ENCODE measurements at places on chromosomes 2 and 18.

DNA sequence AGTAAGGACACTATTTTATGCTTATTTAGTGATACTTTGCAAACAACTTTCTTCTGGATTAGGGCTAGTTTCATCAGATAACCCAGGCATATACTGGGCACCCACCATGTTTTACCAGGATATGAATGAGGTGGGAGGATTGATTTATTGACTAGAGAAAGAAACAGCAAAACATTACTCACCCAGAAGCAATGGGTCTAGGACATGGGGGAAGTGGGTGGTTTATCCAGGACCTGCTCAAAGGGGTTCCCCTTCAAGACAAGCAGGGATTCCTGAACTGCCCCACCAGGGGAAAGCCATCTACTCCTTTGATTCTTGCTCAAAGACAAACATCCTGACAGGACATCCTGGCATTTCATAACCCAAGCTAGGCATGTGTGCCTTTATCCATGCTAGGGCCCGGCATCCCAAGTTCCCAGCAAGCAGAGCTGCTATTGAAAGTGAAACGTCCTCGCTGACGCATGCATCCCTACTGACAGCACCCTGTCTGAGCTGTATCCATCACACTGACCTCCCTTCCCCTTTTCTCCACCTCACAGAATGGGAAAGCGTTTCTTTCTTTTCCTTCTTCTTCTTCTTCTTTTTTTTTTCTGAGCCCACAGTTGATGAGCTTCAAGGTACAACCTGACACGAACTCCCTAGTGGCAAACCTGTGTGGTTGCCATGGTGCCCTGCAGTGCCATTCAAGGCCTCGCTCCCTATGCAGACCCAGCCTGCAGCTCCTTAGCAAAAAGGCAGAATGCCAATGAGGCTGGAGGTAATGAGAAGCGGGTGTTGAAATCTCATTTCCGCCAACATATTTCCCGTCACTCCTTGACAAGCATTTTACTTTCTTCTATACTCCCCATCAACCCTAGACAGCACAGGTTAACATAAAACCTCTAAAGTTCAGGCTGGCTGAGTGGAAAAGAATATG is 70.5 kb downstream of the CLHC1 start:
- peak; percentile 82 for DNase-seq

DNA sequence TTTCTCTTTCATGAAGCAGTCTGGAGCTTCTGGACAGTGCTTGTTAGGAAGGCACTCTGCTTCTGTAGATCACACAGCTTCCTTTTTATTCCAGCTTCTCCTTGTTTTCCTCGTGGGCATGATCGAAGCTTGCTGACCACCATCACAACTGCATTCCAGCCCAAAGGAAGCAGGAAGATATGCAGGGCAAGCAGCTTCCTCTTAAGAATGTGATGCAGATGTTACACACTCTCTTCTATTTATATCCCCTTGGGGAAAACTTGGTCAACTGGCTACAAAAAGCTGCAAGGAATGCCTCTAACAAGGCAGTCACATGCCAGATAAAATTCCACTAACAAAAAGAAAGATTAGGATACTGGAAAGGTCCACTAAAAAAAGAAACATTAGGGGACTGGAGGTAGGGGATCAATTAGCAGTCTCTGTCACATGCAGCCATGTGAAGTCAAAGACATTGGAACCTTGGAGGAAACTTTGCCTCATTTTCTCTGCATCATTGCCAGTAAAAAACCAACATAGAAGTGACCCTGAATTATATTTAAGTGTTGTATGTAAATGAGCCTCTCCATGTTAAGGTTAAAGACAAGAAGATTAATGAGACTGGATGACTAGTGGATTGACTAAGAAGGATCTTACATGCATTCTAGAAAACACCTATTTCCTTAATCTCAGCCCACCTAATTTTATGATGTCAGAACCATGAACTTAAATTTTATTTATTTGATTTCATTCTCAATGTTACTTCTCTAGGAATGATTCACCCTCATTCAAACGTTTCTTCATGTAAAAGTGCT is 98.3 kb downstream of the NAB1 start:
- no peak for DNase-seq

GRCh38 chr2:14910654-14911053 is 278.1 kb downstream of the LRATD1 start:
- DNase-seq = no peak

DNA sequence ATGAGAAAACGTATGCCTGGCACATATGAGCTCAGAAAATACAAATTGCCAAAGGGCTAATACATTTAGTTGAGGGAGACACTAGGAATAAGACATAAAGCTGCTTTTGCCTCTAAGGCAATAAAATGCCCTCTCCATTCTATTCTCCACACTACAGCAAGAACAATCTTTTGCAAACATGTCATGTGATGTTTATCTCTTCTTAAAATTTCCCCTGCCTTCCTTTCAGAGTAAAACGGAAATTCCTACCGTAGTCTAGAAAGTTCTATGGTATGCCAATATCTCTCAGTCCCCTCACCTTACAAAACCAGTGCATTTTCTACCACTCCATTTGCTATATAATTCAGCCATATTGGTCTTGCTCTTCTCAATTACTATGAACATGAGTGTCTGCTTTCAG is 33.1 kb downstream of the C18orf54 start:
- DNase-seq = no peak

- DNase-seq = no peak
Observed at GRCh38 chr2:119536707-119537106, 7.5 kb upstream of the CFAP221 start.

GRCh38 chr2:160345071-160345764 is 145.1 kb upstream of the ITGB6 start:
- no peak for DNase-seq
